ENCODE measurements at places on chromosomes 5 and 9.

- no peak for DNase-seq
Observed at GRCh38 chr5:143976055-143976454, 164.1 kb downstream of the HMHB1 start.

- no peak for DNase-seq
Observed at GRCh38 chr5:82364497-82364896, 86.3 kb upstream of the RPS23 start.

DNA sequence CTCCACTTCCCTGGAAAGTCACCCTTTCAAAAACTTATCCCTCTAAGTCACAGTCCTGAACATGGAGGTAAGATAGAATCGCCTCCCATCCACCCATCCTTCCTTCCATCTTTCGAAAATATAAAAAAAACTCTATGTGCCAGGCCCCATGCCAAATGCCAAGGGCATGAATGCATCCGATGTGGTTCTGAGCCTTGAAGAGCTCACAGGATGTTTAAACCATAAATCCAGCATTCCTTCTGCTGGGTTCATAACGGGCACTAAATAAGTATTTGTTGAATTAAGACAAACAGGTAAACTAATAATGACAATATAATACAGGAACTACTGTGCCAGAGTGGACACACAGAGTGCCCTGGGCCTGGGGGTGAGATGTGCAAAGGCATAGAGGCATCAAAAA is 147.3 kb downstream of the TTLL11 start:
- DNase-seq = peak; percentile 14

DNA sequence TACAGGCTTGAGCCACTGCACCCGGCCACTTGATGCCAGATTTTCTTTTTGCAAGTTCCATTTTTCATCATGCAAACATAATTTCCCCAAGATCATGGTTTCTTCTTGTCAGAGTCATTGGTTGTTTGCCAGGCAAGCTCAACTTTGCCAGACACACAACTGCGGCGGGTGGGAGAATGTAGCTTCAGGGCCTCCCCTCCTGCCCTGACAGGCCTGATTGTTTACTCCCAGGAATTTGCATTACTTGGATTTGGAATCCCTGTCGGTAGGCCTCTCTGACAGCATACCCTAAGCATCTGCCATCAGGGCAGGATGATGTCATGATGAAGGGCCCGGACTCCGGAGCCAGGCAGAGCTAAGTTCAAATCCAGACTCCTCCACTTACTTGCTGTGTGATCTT is 15.1 kb downstream of the RPS14 start:
- no peak for DNase-seq

GRCh38 chr5:159316519-159317383 is 13.5 kb downstream of the IL12B start:
- DNase-seq = no peak

DNA sequence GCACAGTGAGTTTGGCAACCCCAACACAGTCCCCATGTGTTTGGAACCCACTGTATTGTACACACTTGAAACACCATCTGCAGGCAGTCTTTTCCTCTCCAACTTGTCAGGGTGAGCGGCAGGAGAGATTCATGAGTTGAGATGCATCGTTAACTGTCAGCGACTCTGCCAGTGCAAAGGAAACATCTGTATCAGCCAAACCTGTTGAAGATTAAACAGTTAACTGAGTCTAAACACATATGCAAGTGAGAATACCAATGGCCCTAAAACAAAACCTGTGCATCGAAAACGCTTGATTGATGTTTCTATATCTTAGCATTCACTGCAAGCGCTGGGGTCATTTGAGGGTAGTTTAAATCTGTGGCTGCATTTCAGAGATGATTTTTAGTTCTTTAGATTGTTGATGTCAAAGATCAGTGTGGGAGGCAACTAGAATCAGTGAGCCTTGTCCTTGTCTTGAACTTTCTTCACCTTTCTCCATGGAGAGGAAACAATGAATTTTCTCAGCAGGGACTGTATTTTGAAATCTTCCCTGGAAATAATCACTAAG is 41.3 kb upstream of the PAM start:
- DNase-seq = no peak

DNA sequence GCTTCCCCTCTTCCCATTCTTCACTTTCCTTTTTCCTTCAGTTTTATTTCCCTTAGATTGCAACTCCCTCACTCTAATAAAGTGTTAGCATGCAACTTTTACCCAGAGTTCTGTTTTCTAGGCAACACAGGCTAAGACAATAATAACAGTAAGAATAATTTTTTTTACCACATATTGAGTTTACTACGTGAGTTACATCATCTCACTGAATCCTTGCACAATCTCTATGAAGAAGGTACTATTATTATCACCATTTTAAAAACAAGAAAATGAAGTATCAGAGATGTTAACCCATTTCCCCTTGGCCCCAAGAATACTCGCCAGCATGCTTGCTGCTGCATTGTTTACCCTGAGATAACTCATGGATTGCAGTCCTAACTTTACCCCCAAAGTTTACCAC is 53.7 kb upstream of the SMIM32 start:
- DNase-seq = no peak

- DNase-seq = no peak
Observed at GRCh38 chr5:121707178-121707577, 144.5 kb upstream of the FTMT start.

DNA sequence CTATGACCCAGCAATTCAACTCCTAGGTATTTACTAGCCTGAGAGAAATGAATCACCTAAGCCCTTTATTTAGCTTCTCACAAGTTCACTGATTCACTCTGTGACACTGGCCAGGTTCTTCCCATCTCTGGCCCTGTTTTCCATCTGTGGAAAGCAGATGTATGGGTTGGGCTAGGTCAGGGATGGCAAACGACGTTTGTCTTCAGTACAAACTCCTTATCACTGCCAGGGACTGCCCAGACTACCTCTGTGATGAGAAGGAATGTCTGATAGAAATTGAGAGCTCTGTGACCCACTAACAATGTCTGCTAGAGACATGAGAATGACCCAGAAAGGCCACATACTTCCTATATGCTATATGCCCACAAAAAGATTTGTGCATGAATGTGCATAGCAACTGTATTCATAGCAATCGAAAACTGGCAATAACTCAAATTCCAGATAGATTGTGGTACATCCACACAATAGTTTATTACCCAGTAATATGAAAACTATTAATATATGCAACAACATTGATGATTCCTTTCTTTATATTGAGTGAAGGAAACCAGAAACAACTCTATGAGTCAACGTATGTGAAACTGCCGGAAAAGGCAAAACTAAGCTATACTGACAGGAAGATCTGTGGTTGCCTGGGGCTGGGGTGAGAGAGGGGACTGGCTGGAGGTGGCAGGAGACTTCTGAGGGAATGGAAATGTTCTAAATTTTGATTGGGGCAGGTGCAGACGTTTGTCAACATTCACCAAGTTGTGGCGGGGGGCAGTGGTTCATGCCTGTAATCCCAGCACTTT is 32.0 kb upstream of the ADAM19 start:
- no peak for DNase-seq

DNA sequence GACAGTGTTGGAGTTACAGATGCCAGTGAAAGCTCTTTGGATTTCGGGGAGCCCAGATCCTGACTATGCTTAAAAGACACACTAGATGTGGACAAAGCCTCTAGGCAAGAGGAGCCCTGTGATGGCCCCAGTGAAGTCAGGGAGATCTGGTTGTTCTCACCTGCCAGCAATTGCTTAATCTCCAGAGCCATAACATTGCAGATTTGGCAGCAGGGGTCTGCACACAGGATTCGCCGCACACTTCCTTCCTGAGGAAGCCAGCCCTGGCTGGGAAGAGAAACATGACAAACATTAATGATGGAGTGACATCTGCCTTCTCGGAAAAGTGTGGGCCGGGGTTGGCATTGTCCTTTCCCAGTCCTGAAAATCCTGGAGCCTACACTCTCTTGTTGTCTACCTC is 65.2 kb upstream of the PHF24 start:
- no peak for DNase-seq

GRCh38 chr9:112884721-112885120 is 6.0 kb downstream of the SLC46A2 start:
- DNase-seq = peak; percentile 28

GRCh38 chr9:98321269-98321668 is 65.8 kb upstream of the TBC1D2 start:
- DNase-seq = peak; percentile 53

- no peak for DNase-seq
Observed at GRCh38 chr9:99107421-99107820, 2.5 kb downstream of the TGFBR1 start.

- no peak for DNase-seq
Observed at GRCh38 chr5:7395947-7396712, at the start of gene ADCY2. ADCY2 (plus strand) TSS chr5:7396138; CDS start chr5:7396297, 159 bp downstream.

- no peak for DNase-seq
Observed at GRCh38 chr5:10310066-10310779, 2.5 kb upstream of the CMBL start.

- no peak for DNase-seq
Observed at GRCh38 chr5:165138236-165138635, 1632.8 kb downstream of the MAT2B start.

GRCh38 chr5:173973616-173973969 is 15.4 kb upstream of the C5orf47 start:
- DNase-seq = no peak

DNA sequence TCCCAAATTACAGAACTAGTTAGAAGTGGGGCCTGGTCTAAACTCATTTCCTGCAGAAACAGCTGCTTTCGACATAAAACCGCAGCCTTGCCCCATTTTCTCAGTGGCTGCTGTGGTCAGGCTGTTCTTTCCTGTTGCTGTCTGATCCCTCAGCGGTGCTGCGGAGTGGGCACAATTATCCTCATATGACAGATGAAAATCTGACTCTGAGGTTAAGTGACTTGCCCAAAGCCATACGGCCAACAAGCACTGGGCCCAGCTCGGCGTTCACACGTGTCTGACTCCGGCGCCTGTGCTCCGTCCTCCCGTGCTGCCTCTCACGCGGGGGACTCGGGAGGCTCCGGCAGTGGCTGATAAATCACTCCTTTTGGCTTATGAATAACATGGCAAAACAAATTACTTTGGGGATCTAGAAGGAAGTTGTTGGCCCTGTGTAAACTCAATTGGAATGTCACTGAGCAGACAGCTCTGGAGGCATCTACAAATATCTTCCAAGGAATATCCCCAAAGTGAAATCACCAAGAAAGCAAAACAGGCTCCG is 142.6 kb upstream of the LMX1B start:
- DNase-seq = no peak

- DNase-seq = no peak
Observed at GRCh38 chr9:69546265-69546664, 125.9 kb downstream of the APBA1 start.

DNA sequence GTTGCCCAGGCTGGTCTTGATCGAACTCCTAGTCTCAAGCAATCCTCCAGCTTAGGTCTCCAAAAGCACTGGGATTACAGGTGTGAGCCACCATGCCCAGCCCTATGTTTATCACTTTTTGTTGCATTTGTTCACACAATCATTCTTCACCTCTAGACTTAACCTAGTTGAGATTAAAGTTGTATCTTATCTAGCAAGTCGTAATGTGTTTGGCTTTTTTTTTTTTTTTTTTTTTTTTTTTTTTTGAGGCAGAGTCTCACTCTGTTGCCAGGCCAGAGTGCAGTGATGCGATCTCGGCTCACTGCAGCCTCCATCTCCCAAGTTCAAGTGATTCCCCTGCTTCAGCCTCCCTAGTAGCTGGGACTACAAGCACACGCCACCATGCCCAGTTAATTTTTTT is 90.2 kb upstream of the C9orf72 start:
- DNase-seq = no peak

DNA sequence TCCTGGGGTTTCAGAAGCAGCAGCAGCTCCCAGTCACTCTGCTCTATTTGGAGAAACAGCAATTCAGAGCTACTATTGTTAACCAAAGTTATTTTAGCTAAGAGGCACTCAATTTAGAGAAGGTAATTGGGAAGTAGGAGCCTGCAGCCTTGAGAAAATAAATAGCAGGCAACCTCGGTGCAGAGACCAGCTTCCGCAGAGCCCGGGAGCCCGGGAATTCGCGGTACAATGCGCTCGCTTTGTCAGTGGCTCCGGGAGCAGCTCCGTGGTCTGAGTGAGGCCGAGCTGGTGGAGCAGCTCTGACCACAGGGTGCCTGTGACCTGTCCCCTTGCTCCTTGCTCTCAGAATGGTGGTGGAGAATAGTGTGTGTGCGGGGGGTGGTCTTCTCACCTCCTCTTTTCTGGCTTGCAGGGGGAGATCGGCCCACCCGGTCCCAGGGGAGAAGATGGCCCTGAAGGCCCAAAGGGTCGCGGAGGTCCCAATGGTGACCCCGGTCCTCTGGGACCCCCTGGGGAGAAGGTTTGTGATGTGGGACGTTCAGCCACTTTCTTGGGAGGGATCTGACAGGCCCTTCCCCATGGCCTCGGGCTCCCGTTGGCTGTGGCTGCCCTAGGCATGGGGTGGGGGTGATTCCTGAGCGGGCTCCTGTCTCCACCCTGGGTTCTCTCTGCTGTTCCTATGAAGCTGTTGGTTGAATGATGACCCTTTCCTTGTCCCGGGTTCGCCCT is 95.9 kb upstream of the FCN2 start:
- no peak for DNase-seq

GRCh38 chr5:100668511-100668910 is 133.3 kb downstream of the FAM174A start:
- no peak for DNase-seq

DNA sequence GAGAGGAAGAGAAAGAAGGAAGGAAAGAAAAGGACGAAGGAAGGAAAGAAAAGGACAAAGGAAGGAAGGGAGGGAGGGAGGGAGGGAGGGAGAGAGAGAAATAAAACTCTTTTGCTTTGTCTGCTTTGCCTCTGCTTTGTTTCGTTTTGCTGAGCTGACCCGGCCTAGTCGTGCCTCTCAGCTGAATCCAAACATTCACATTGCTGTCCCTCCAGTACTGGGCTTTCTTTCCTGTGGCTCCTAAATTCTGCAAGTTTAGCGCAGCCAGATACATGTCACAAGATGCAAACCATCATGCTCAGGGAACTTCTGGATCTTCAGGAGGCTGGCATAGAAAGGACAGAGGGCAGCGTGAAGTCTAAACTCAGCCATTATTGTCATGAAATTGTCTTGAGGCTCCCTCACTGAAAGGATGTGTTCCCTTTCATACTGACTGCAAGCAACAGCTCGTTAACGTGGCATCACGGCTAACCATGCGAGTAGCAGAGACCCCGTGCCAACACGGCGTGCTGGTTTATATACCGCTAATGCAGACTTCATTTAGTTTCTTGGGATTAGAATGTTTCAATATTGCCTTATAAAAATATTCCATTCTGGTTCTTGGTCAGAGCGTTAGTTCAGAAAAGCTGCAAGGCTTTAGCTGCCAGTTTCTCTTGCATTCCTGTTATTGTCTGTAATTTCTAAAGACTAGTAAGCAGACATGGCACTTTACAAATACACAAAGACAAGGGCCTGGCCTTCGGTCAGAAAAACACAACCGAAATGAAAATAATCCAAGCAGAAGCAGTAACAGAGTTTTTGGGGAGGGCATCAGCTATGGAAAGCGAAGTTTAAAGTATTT is 94.2 kb downstream of the TMEM174 start:
- DNase-seq = no peak

- no peak for DNase-seq
Observed at GRCh38 chr5:148336704-148337435, 1.5 kb downstream of the SPINK9 start.

- DNase-seq = peak; percentile 93
Observed at GRCh38 chr9:137618105-137619067, at the start of gene EHMT1. EHMT1 (plus strand) TSS chr9:137619005; CDS start chr9:137619029, 24 bp downstream.

GRCh38 chr9:19199012-19199411 is 31.5 kb upstream of the DENND4C start:
- DNase-seq = no peak

- DNase-seq = no peak
Observed at GRCh38 chr5:17169507-17169906, 47.9 kb upstream of the BASP1 start.

- peak; percentile 11 for DNase-seq
Observed at GRCh38 chr9:113708821-113709713, 167.0 kb upstream of the ZNF618 start.

Data from coronary artery (tissue), 2 donors.